ENCODE measurements at places on chromosomes 7 and 10.

GRCh38 chr7:22563621-22564241 lies 63.7 kb upstream of the STEAP1B start:
- no peak for DNase-seq

DNA sequence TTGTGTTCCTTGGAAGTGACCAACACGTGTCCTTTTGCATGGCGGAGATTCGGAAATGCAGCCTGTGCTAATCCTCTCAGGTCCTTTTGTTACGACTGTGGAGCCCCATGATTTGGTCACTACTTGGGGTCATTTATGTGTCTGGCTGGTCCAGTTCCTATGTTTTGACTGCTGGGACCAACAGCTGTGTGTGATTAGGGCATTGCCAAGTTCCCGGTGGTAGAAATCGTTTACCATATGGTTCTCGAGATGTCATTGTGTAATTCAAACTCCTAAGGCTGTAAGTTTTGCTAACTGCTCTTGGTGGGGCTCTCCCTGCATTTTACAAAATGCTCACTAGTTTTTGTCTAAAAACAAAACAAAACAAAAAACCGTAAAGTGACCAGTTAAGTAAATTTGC lies 62.0 kb downstream of the CCNY start:
- DNase-seq: no peak

GRCh38 chr7:76023002-76023401 lies 24.8 kb downstream of the STYXL1 start:
- DNase-seq: no peak

- DNase-seq: no peak
These were observed 557 bp downstream of the BAG3 start for GRCh38 chr10:119651514-119652360.

GRCh38 chr7:140624392-140625191 lies 16.0 kb downstream of the DENND2A start:
- no peak for DNase-seq

DNA sequence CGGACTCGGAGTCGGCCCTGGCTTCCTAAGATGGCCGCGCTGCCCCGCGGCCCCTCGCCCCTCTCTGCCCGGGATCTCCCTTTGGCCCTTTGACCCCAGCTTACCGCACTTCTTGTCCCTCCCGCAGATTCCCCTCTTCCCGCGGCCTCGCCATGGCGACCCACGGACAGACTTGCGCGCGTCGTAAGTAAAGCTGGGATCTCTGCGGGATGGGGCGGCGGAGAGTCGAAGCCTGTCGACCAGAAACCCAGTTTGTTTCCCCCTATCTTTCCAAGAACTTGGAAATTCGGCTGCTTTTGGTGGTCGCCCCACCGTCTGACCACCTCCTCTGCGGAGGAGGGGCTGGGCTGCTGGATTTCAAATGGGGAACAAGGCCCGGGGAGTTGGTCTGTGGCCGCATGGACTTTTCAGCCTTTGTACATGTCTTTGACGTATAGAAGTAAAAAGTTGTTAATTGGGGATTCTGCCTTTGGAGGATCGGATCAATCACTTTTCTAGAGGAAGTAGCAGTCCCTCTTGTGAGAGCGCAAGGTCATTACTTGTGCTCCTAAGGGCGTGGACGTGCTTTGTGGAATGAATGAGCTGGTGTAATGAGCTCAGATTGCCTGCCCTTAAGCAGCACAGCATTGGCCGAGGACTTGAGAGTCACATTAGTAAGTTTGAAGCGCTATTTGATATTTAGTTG lies 553 bp downstream of the VDAC2 start:
- no peak for DNase-seq
